Foreskin keratinocyte (primary cell): ENCODE measurements at places on chromosomes 16 and 17. TPM values are rescaled to one million over a fixed set of nuclear protein-coding genes. Genes with fewer than 3 reads are reported as not detected.

ERI2 gene
- total RNA-seq: 22.5 and 27.0 TPM in 2 replicates

TEKT3 gene
- total RNA-seq: not detected in 2 replicates

ZNF785 gene
- total RNA-seq: 3.9 and 4.6 TPM in 2 replicates

LRRC37A gene
- total RNA-seq: 1.1 and 2.3 TPM in 2 replicates

PDE6G gene
- not detected in 2 replicates for total RNA-seq

CDC6 gene
- total RNA-seq: 60.7 and 68.9 TPM in 2 replicates

IGFALS gene
- total RNA-seq: not detected in 2 replicates

FAM20A gene
- not detected in 2 replicates for total RNA-seq

KRT24 gene
- total RNA-seq: 0.07 TPM in 1 of 2 replicates, not detected in the other

CRHR1 gene
- not detected in 2 replicates for total RNA-seq

FLYWCH1 gene
- total RNA-seq: 28.5 and 29.7 TPM in 2 replicates

ATP2C2 gene
- 0.17 and 0.25 TPM in 2 replicates for total RNA-seq

DNAH17 gene
- total RNA-seq: 0.07 and 0.10 TPM in 2 replicates
